A549 treated with CpdA at 1 μM for 4 hours (cell line): ENCODE measurements at places on chromosomes 16 and 17. TPM values are rescaled to one million over a fixed set of nuclear protein-coding genes. Genes with fewer than 3 reads are reported as not detected.

KCNH6 gene
- total RNA-seq: not detected in 5 replicates

ADCY9 gene
- 6.7 to 8.7 TPM (median 7.9 TPM) in 5 replicates for total RNA-seq

SPIRE2 gene
- 6.3 to 8.7 TPM (median 7.7 TPM) in 5 replicates for total RNA-seq

ZP2 gene
- not detected in 5 replicates for total RNA-seq

PLA2G10 gene
- 0.07 to 0.30 TPM (median 0.21 TPM) in 3 of 5 replicates, not detected in the others for total RNA-seq

NOG gene
- total RNA-seq: 0.58 to 1.3 TPM (median 1.1 TPM) in 5 replicates

NXN gene
- 21.9 to 27.7 TPM (median 26.6 TPM) in 5 replicates for total RNA-seq

GRIN2A gene
- total RNA-seq: 0.01 TPM in 1 of 5 replicates, not detected in the others

CSH1 gene
- total RNA-seq: not detected in 5 replicates

RCVRN gene
- 0.08 TPM in 1 of 5 replicates, not detected in the others for total RNA-seq

ZPBP2 gene
- total RNA-seq: not detected in 5 replicates

HS3ST6 gene
- total RNA-seq: 1.9 to 3.7 TPM (median 3.2 TPM) in 5 replicates

GUCY2D gene
- total RNA-seq: 0.08 TPM in 1 of 5 replicates, not detected in the others

RNF43 gene
- total RNA-seq: 0.12 to 0.61 TPM (median 0.27 TPM) in 5 replicates

LHX1 gene
- 2.6 to 3.6 TPM (median 3.4 TPM) in 5 replicates for total RNA-seq

TMEM204 gene
- total RNA-seq: not detected in 5 replicates

USP6 gene
- 0.01 to 0.05 TPM (median 0.03 TPM) in 4 of 5 replicates, not detected in the other for total RNA-seq

SRL gene
- 0.01 to 0.05 TPM (median 0.03 TPM) in 3 of 5 replicates, not detected in the others for total RNA-seq

CD300E gene
- not detected in 5 replicates for total RNA-seq

KRTAP4-1 gene
- total RNA-seq: 0.07 to 0.56 TPM (median 0.26 TPM) in 4 of 5 replicates, not detected in the other

FOXN1 gene
- 0.02 to 0.20 TPM (median 0.04 TPM) in 3 of 5 replicates, not detected in the others for total RNA-seq

KRTAP9-8 gene
- total RNA-seq: not detected in 5 replicates

NPB gene
- total RNA-seq: 0.16 to 1.0 TPM (median 0.59 TPM) in 5 replicates

SULT1A2 gene
- total RNA-seq: 0.07 TPM in 1 of 5 replicates, not detected in the others

CDRT15 gene
- total RNA-seq: not detected in 5 replicates

CCL1 gene
- not detected in 5 replicates for total RNA-seq

C17orf50 gene
- 0.23 to 0.42 TPM (median 0.30 TPM) in 5 replicates for total RNA-seq

AGRP gene
- not detected in 5 replicates for total RNA-seq

ALOX12 gene
- total RNA-seq: 0.02 TPM in 1 of 5 replicates, not detected in the others

LAT gene
- 4.0 to 5.8 TPM (median 4.8 TPM) in 5 replicates for total RNA-seq

AURKB gene
- 153 to 173 TPM (median 159 TPM) in 5 replicates for total RNA-seq

CHST4 gene
- total RNA-seq: 0.06 to 0.20 TPM (median 0.06 TPM) in 4 of 5 replicates, not detected in the other

ZG16B gene
- 0.55 to 1.0 TPM (median 0.87 TPM) in 5 replicates for total RNA-seq

WNT3 gene
- 4.4 to 6.4 TPM (median 5.6 TPM) in 5 replicates for total RNA-seq

NOMO2 gene
- 106 to 114 TPM (median 111 TPM) in 5 replicates for total RNA-seq

ZSCAN10 gene
- 0.03 TPM in 1 of 5 replicates, not detected in the others for total RNA-seq

CA4 gene
- total RNA-seq: 0.13 to 0.33 TPM (median 0.26 TPM) in 3 of 5 replicates, not detected in the others

PARD6A gene
- total RNA-seq: 1.4 to 2.3 TPM (median 1.7 TPM) in 5 replicates

NUPR1 gene
- total RNA-seq: 13.3 to 20.6 TPM (median 15.0 TPM) in 5 replicates

DPEP2 gene
- not detected in 5 replicates for total RNA-seq

AHSP gene
- total RNA-seq: not detected in 5 replicates

GPR139 gene
- total RNA-seq: not detected in 5 replicates

CTRL gene
- 1.6 to 2.7 TPM (median 1.8 TPM) in 5 replicates for total RNA-seq

FOXF1 gene
- total RNA-seq: not detected in 5 replicates

GRAP gene
- 0.16 to 0.50 TPM (median 0.21 TPM) in 5 replicates for total RNA-seq

KRTAP9-2 gene
- total RNA-seq: not detected in 5 replicates

GID4 gene
- total RNA-seq: 11.2 to 13.0 TPM (median 12.4 TPM) in 5 replicates

SMARCE1 gene
- 109 to 118 TPM (median 115 TPM) in 5 replicates for total RNA-seq

MAF gene
- total RNA-seq: 0.39 to 0.79 TPM (median 0.58 TPM) in 5 replicates

CUEDC1 gene
- 47.4 to 55.3 TPM (median 51.3 TPM) in 5 replicates for total RNA-seq

CNTNAP1 gene
- 5.1 to 6.9 TPM (median 5.5 TPM) in 5 replicates for total RNA-seq

MRPS34 gene
- total RNA-seq: 159 to 264 TPM (median 239 TPM) in 5 replicates
